ENCODE measurements at places on chromosomes 3 and 15.

- DNase-seq, result no peak
Observed at GRCh38 chr15:69668039-69668705, 215.6 kb downstream of the RPLP1 start.

DNA sequence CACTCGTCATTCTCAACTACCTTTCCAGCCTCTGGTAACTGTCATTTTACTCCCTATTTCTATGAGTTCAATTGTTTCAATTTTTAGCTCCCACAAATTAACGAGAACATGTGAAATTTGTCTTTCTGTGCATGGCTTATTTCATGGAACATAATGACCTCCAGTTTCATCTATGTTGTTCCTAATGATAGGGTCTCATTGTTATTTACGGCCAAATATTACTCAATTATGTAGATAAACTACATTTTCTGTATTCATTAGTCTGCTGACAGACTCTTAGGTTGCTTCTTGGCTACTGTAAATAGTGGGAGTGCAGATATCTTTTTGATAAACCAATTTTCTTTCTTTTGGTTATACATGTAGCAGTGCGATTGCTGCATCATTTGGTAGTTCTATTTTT is 374.9 kb upstream of the ROBO1 start:
- DNase-seq, result no peak

- peak; percentile 79 for DNase-seq
Observed at GRCh38 chr3:88203642-88204055, 53.9 kb downstream of the C3orf38 start.

DNA sequence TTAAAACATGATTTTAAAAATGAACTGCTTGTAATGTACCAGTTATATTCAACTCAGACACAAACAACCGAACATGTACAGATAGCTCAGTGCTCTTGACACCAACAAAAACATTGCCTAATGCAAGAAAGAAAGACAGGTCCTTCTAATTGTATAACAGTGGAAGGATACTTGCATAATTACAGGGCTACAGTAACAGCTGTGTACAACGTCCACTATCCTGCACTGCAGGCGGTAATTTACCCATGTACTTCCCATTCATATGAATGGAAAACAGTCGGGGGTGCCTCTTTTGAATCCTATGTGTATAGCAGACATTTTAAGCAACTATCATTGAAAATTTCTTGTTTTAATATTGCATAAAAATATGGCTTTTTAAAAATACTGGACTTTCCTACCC is 41.1 kb upstream of the PLSCR5 start:
- no peak for DNase-seq

DNA sequence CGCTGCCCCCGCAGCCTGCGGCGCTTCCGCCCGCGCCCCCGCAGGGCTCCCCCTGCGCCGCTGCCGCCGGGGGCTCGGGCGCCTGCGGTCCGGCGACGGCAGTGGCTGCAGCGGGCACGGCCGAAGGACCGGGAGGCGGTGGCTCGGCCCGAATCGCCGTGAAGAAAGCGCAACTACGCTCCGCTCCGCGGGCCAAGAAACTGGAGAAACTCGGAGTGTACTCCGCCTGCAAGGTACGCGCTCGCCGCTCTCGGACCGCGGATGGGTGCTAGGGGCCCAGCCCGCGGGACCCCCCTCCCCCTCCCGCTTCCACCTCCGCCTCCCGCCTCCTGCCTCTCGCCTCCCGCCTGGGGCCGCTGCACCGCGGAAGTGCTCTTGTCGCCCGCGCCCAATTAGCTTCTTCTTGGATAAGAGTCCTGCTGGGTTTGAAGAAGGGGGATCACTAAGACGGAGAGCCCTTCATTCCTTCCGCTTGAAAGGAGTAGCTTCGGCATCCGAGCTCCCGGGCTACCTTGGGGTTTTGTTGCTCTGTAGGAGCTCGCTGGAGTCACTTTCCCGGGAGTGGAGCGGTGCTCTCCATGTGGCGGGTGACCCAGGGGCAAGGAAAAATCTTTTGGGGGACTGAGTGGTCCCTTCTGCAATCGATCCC is 426 bp downstream of the KAT2B start:
- DNase-seq, result peak; percentile 45
